ENCODE measurements at places on chromosomes 12 and 14. TPM values are rescaled to one million over a fixed set of nuclear protein-coding genes. Genes with fewer than 3 reads are reported as not detected.

GRCh38 chr14:89787525-89787924 lies 167.0 kb downstream of the EFCAB11 start:
- peak; percentile 47 for DNase-seq

Gene IRF9
- 21.8 TPM for total RNA-seq

GRCh38 chr12:69073035-69073434 lies 140.1 kb upstream of the CPM start:
- DNase-seq = no peak

DNA sequence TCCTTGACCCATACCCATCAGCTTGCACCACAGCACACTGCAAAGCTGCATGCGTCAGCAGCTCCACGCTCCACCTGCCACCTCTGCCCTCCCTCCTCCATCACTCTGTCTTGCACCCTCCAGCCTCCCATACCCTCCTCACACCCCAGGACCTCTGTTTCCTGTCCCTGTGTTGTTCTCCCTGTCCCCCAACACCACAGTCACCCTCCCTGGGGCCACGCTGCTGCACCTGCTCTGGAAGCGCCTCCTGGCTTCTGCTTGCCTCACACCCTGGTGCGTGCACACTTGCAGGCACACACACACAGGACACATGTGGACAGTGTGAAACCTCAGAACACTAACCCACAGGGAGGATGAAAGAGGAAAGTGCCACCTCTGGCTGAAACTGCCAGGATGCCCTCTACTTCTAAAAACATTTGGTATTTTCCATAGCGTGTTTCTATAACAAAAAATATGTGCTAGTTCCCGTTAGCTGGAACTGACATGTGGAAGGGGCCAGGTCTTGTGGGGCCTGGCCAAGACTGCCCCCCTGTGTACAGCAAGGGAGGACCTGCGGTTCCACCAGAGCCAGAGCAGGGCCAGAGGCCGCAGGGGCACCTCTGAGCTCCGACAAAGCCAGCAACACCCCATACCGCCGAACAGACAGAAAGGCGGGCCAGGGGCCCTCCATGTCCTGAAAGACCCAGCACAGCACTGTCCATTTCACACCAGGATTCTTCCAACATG lies 10.0 kb downstream of the BRF1 start:
- no peak for DNase-seq

DNA sequence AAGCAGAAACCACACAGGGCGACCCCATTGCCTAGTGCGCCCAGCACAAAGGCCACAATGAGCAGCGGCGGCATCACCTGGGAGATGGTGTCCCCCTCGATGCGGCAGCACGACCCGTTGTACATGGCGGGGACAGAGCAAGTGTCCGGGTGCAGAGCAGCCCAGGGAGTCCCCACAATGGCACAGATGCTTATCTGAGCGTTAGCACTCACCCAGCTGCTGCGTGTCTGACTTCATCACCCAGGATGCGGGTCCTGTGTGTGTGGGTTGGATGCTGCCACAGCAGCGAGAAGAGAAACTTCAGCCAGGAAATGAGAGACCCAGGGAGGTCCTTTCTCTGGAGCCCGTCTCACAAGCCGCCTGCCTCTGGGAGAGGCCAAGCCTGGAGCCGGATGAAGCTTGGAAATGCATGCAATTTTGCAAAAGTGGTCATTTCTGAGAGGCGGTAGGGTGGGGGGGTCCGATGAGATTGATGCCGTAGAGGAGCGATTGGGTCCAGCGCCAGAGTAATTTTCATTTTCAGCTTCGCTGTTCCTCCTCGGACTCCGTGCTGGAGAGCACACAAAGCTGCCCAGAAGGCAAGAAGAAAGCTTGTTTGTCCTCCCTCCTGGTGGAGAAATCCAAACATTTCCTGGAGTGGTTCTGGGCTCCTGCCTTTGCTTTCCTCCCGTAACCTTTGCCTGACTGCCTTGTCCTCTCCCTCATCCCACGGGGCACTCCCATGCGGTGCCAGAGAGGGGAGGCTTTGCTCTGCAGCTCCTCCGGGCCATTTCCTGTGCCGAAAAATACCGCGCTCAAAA lies at the start of gene HCAR1:
HCAR1 (minus strand) TSS at position 630 of the 800 bp plus-strand sequence; CDS start at position 125, 505 bp downstream.
- no peak for DNase-seq

Gene CDK2
- total RNA-seq = 74.4 TPM

Gene GPR84
- total RNA-seq = not detected

- no peak for DNase-seq
Measured at GRCh38 chr14:56115334-56115870, 2.8 kb upstream of the PELI2 start.

GRCh38 chr12:76274420-76275083 lies 73.7 kb downstream of the BBS10 start:
- no peak for DNase-seq

Gene RBM19
- total RNA-seq = 433 TPM

Gene AHNAK2
- total RNA-seq = 4.3 TPM

Gene FGF6
- total RNA-seq = not detected

DNA sequence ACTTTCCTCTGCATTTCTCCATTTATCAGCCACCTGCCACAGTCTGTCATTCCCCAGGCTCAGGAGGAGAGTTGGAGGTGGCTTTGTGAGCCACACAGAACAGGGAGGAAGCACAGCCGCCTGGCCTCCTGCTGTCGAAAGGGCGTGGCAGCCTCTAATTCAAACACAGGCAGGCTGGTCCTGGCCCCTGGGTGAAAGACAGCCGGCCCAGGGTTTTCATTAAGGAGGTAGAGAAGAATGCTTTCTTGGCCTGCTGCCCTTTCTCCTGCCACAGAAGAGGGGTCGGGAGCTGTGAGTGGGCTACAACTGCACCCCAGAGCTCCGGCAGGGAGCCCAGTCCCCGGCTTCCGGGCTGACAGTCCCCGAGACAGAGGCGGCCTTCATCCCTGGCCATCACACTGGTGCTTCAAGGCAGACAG lies 108.6 kb upstream of the FZD10 start:
- DNase-seq = no peak

DNA sequence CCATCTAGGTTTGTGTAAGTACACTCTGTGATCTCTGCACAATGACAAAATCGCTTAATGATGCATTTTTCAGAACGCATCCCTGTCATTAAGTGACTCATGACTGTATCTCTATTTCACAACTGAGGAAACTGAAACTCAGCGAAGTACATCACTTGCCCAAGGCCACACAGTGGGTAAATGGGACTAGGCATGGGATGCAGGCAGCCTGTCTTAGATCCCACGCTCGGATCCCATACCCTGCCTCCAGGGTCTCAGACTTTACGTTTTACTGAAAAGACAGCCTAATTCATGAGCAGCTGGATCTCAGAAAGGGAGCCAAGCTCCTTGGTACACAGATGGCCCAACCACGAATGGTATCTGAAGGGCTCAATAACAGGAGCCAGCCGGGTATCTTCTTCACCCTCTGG lies 2.4 kb upstream of the MLEC start:
- DNase-seq = no peak

Gene DNAJC22
- 6.3 TPM for total RNA-seq

GRCh38 chr12:120264904-120265472 lies 542 bp downstream of the PXN start:
- DNase-seq = no peak

Gene GLT1D1
- total RNA-seq = not detected

DNA sequence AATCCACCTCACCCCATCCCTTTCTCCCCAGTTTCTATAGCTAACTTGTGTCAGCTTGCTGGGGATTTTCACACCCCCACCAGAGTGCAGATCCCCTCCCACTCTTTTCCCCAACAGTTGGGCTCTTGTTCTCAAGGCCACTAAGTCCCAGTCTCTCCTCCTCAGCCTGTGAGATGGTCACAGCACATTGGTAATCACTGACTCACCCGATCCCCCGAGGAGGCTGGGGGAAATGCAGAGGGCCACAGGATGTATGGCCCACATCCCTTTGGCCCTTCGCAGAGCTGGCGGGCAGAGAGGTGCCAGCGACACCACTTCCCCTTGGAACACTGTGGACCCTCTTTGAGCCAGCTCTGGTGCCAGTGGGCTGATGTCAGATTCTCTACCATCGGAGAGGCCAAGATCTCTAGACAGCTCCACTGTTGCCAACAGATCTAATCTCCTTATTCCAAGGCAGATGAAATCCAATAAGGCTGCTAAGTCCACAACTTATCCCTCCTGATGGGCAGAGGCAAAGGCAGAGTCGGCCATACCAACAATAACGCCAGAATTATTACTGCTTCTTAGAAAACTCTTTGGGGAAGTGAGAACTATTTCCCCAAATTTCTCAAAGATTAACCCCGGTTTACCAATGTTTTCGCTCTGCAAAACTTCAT lies 1.6 kb downstream of the FMNL3 start:
- peak; percentile 67 for DNase-seq

- DNase-seq = no peak
Measured at GRCh38 chr12:12800406-12801180, 12.6 kb upstream of the DDX47 start.

Gene RDH16
- 0.05 TPM for total RNA-seq

Gene TEX22
- total RNA-seq = 0.11 TPM

DNA sequence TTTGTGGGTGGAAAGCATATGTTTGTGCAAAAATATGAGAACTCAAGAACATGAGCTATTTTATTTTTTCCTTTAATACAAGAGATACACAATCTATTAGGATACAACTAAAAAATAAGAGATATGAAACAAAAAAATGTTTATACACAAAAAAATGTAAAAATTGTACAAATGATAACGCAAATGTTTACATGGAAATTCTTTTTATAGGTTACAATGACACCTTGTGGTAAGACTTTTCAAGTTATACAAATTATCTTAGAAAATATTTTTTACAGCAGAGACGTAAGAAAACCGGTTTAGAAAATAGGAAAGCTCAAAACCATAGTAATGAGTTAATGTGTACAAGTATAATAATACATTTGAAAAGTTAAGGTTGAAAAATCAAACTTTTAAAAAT lies 25.5 kb downstream of the CEP83 start:
- DNase-seq = no peak

DNA sequence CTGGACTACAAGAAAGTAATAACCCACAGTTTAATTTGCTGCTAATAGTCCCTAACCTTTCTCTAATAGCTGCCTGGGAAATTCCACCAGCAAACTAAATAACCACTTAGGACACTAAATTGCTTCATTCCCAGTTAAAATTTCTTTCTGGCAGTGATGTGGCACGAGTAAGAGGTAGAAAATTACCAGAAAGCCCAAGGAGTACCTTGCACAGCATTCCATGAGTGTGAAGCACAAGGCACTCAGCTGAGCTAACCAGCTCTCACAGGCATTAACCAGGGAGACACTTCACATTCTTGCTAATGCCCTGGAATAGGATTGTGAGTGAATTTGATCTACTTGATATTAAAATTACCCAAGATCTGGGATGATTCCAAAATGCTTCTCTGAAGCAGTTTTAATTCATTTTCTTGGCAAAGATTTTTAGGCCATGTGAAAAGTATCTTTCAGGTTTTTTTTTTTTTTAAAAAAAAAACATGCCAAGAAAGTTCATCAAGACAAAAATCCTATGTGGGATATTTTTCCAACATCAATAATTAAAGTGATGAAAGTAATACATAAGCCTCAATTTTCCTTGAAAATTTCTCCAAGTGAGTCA lies 29.5 kb downstream of the TSPAN8 start:
- DNase-seq = no peak

GRCh38 chr12:51013441-51013840 lies 12.7 kb downstream of the SLC11A2 start:
- DNase-seq = no peak
